Calu3 (cell line): ENCODE measurements at places on chromosomes 12 and 14. TPM values are rescaled to one million over a fixed set of nuclear protein-coding genes. Genes with fewer than 3 reads are reported as not detected.

The ADAM21 gene
- total RNA-seq, result 0.17 and 0.22 TPM in 2 replicates

The ASIC1 gene
- 3.5 and 4.1 TPM in 2 replicates for total RNA-seq

The PRICKLE1 gene
- total RNA-seq, result 7.0 and 12.7 TPM in 2 replicates

The PAPLN gene
- 0.17 and 0.59 TPM in 2 replicates for total RNA-seq

The DACT1 gene
- not detected in 2 replicates for total RNA-seq

The CDKN3 gene
- 41.1 and 50.3 TPM in 2 replicates for total RNA-seq

GRCh38 chr14:87067061-87067460 is 925.9 kb downstream of the GALC start:
- no peaks in the 10 kb centered on the region for H3K27me3 ChIP-seq
- DNase-seq, result no peak
- H3K36me3 ChIP-seq, result no peaks in the 10 kb centered on the region
- no peak overlapping the region for H3K4me3 ChIP-seq

GRCh38 chr14:73426877-73427276 is 31.5 kb downstream of the NUMB start:
- H3K27ac ChIP-seq, result no peak overlapping the region
- peaks cover 25% of the 10 kb centered on the region for H3K4me1 ChIP-seq
- peaks cover 4% of the 10 kb centered on the region for H3K36me3 ChIP-seq
- H3K4me3 ChIP-seq, result no peak overlapping the region

- DNase-seq, result no peak
- no peak overlapping the region for H3K27ac ChIP-seq
- H3K4me3 ChIP-seq, result no peak overlapping the region
These were observed 114.4 kb downstream of the SLC38A1 start for GRCh38 chr12:46154221-46154985.

GRCh38 chr14:79543967-79544697 is 667.2 kb downstream of the DIO2 start:
- H3K4me3 ChIP-seq, result no peak overlapping the region
- H3K4me1 ChIP-seq, result no peaks in the 10 kb centered on the region
- no peak for DNase-seq
- no peaks in the 10 kb centered on the region for H3K36me3 ChIP-seq
- H3K27me3 ChIP-seq, result no peaks in the 10 kb centered on the region

DNA sequence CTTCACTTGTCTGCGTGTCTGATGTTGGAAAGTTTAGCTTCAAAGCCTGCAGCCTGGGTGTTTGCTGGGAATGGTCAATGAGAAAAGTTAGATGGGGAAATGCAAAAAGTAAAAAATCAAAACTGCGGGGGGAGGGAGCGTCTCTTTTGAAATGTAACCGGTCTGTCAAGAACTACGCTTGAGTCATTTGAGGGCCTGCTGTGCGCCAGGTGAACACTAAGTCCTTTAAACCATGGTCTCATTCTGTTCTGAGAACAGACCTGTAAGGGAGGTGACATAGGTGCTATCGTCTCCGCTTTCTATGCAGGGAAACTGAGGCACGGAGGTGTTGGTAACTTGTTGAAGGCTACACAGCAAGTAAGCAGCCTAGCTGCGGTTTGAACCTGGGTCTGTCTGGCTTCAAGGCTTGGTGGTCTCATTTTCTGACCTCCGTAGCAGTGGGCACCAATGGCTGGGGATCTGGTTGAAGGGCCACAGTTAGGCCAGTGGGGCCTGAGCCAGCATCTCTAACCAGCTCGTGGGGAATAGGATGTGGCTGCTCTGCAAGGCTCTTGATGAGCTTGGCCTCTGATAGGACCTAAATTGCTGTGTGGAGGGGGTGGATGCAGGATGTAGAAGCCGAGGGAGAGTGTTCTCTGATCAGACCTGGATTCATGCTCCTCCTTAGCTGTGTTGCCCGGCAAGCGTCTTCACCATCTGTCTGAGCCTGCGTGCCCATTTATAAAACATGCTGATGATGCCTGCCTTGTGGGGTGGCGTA is 41.5 kb downstream of the KCTD10 start:
- H3K4me3 ChIP-seq, result no peak overlapping the region
- H3K27me3 ChIP-seq, result no peaks in the 10 kb centered on the region
- H3K36me3 ChIP-seq, result no peaks in the 10 kb centered on the region
- H3K4me1 ChIP-seq, result peaks cover 18% of the 10 kb centered on the region
- no peak for DNase-seq
- no peak overlapping the region for H3K27ac ChIP-seq

DNA sequence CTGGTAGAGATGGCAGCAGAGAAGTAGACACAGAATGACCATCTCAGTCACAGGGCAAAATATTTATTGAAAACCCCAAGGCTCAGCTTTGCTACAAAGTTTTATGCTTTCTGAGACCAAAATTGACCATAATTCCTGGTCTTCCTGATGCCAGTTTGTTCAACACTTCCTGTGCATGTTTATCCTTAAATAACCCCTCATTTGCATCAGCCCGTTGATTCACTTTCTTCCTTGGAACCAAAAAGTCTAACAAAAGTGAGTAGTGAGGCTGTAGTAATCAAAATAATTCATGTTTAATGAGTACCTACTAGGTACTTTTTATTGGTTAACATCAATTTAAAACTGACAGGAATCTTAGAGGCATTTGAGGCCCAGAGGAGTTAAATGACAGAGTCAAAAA is 51.7 kb downstream of the TRHDE start:
- H3K4me3 ChIP-seq, result no peak overlapping the region
- DNase-seq, result no peak
- no peak overlapping the region for H3K27ac ChIP-seq
- H3K27me3 ChIP-seq, result no peaks in the 10 kb centered on the region

- no peaks in the 10 kb centered on the region for H3K4me1 ChIP-seq
- no peak overlapping the region for H3K27ac ChIP-seq
- H3K27me3 ChIP-seq, result peaks cover 57% of the 10 kb centered on the region
These were observed 76.0 kb downstream of the GALNT8 start for GRCh38 chr12:4796216-4796615.

GRCh38 chr14:62670526-62670925 is 374.7 kb downstream of the KCNH5 start:
- no peaks in the 10 kb centered on the region for H3K27me3 ChIP-seq
- H3K4me3 ChIP-seq, result no peak overlapping the region
- no peaks in the 10 kb centered on the region for H3K36me3 ChIP-seq
- DNase-seq, result no peak

GRCh38 chr12:79162948-79163347 is 298.4 kb downstream of the SYT1 start:
- H3K4me3 ChIP-seq, result no peak overlapping the region
- H3K4me1 ChIP-seq, result no peaks in the 10 kb centered on the region
- no peak for DNase-seq
- H3K27ac ChIP-seq, result no peak overlapping the region
- H3K27me3 ChIP-seq, result no peaks in the 10 kb centered on the region
- H3K36me3 ChIP-seq, result no peaks in the 10 kb centered on the region

- H3K27me3 ChIP-seq, result no peaks in the 10 kb centered on the region
- no peak overlapping the region for H3K27ac ChIP-seq
- H3K4me3 ChIP-seq, result no peak overlapping the region
- no peak for DNase-seq
- no peaks in the 10 kb centered on the region for H3K36me3 ChIP-seq
These were observed 592.5 kb upstream of the FLRT2 start for GRCh38 chr14:84937449-84937848.

DNA sequence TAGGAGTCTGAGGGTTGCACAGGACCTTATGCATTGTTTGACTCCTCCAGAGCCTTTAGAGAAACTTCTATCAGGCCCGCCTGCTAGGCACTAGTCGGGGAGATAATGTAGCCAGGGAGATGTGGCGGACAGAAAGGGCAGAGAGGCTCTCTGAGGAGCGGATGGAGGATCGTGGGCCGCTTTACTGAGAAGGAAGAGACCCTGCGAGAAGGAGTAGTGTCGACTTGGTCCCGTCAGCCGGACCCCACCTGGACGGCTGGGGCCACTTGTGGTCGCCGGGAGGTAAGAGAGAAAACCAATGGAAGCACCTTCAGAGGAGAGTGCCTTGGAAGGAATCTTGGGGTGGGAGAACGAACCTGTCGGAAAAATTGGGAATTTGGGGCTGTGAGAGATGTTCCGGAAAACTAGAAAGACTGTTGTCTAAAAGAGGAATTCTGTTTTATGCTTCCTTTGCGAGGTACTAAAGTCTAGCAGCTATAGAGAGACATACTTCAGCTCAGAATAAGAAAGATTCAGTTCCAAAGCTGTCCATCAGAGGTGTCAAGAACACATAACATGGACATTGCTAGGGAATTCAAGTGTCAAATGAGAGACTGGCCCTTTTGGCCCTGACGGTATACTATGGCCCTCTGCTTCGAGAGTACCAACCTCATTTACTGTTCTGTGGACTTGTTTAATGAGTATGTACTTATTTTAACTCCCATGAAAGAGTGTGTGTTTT is 660 bp upstream of the MCRS1 start:
- H3K36me3 ChIP-seq, result peaks cover 28% of the 10 kb centered on the region
- no peaks in the 10 kb centered on the region for H3K27me3 ChIP-seq
- DNase-seq, result no peak
- H3K4me3 ChIP-seq, result peak overlapping the region; percentile 96
- peak overlapping the region; percentile 94 for H3K27ac ChIP-seq

- peaks cover 8% of the 10 kb centered on the region for H3K4me1 ChIP-seq
- peaks cover 48% of the 10 kb centered on the region for H3K36me3 ChIP-seq
- no peak overlapping the region for H3K4me3 ChIP-seq
These were observed 37.9 kb downstream of the RAD9B start for GRCh38 chr12:110540048-110540447.

DNA sequence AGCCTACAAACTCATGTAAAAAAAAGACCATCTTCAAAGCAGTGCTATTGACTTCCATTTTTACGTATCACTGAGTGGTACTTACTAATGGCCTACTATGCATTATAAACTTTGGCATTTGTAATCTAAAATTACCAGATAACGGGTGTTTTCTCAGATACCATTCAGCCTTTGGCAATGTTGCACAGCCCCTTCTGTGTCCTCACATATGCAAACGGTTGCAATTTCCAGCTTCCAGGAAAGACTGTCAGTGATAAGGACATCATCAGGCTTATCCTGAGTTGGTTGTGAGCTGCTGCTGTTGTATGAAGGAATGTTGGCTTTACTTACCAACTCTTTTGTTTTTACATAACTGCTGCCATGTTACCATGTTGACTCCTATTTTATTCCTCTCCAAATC is 1.6 kb upstream of the SLC6A13 start:
- H3K27ac ChIP-seq, result no peak overlapping the region
- no peaks in the 10 kb centered on the region for H3K4me1 ChIP-seq
- H3K4me3 ChIP-seq, result no peak overlapping the region
- peaks cover 9% of the 10 kb centered on the region for H3K27me3 ChIP-seq

- H3K4me1 ChIP-seq, result peaks cover 54% of the 10 kb centered on the region
- H3K4me3 ChIP-seq, result peak overlapping the region; percentile 6
- no peak for DNase-seq
- H3K27ac ChIP-seq, result peak overlapping the region; percentile 69
- H3K36me3 ChIP-seq, result peaks cover 5% of the 10 kb centered on the region
These were observed 204.0 kb upstream of the AVPR1A start for GRCh38 chr12:63354969-63355368.
